ENCODE measurements at places on chromosomes 11 and 22.

- DNase-seq: no peak
Measured at GRCh38 chr11:88603091-88603867, 265.7 kb upstream of the CTSC start.

- DNase-seq: no peak
Measured at GRCh38 chr11:95076416-95076815, 9.7 kb downstream of the SRSF8 start.

- no peak for DNase-seq
Measured at GRCh38 chr11:1121813-1122663, 35.7 kb upstream of the MUC5AC start.

DNA sequence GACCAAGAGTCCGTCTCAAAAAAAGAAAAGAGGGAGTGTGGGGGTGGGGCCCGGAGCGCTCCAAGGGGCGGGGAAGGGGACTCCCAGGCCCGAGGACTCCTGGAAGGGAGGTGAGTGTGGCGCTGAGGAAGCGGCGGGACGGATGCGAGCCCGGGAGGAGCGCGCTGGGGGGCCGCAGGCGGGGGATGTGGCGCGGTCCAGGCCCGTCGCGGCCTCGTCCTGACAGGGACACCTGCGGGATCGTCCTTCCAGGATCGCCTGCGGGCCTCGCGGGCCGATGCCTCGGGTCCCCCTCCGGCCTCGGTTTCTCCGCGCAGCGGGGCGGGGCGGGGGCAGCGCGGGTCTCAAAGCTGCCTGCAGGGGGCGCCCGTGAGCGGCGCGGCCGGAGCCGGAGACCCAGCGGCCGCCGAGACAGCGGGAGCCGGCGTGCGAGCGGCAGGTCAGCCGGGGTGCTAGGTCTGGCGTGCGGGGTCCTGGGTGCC, 3.8 kb upstream of the ADORA2A start:
- peak; percentile 52 for DNase-seq

DNA sequence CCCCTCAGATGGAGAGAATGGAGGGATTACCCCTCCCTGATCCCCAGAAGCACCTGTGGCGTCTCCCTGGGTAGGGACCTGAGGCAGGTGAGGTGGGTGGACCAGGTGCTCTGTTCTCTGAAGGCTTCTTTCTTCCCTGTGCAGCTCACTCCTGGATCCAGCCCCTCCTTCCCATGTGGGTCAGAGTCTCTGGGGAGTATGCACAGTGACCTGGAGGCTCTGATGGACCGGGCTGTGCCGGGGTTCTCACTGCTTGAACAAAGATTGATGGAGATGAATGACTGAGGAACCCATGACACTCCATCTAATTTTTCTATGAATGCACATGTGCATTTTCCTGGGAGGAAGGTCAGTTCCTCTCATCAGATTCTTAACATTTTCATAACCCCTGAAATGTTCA, 78.6 kb upstream of the SHANK2 start:
- no peak for DNase-seq

- no peak for DNase-seq
Measured at GRCh38 chr11:94741022-94741679, 27.0 kb upstream of the AMOTL1 start.

GRCh38 chr11:69634590-69634989, 6.4 kb upstream of the CCND1 start:
- no peak for DNase-seq

GRCh38 chr11:61587951-61588727, 7.3 kb upstream of the SYT7 start:
- DNase-seq: peak; percentile 47

- DNase-seq: no peak
Measured at GRCh38 chr11:14546672-14547071, 26.5 kb upstream of the PSMA1 start.

GRCh38 chr22:29194184-29194583, 11.5 kb upstream of the EMID1 start:
- no peak for DNase-seq

DNA sequence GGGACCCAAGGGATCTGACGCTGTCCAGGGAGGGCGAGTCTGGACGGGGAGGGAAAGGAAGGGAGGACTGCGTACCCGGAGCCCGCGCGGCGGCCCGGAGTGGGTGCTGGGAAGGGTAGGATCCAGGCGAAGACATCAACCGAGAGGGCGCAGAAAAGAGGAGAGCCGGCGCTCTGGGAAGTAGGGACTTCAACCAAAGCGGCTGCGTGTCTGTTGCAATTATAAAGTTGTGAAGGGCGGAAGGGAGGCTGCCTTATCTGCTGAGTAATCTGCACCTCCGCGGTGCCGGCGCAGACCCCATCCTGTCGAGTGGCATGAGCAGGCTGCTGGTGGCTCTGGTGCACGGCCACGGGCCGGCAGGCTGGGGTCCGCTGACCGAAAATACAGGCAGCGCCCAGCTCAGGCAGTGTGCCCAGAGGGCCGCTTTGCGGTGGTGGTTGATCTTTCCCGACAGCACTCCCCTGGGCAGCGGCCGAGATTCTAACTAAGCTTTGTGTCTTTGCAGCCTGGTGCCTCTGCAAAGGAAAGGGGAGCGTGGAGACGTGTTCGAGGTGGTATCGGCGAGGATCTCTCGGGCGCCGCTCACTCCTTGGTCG, 978 bp downstream of the C11orf87 start:
- no peak for DNase-seq

DNA sequence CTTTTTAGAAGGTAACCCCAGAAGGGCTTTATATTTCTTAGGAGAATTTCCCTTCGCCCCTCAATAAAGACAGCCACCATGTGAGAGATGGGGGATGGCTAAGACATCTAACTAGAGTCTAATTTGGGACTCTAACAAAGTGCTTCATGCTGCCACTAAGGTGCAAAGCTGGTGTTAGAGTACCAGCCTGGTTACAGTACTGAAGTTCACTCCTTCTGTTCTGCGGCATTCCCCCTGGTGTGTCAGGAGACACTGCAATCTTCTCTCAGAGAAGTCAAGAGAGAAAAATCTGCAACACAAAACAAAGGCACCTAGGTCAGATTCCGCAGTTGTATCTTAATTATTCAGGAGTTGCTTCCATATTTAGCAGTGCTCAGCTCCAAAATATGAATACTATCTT, 603.0 kb upstream of the CADM1 start:
- DNase-seq: no peak

- no peak for DNase-seq
Measured at GRCh38 chr22:31090217-31091085, 9.3 kb downstream of the SMTN start.

GRCh38 chr11:29562183-29562582, 454.6 kb downstream of the KCNA4 start:
- DNase-seq: no peak

- DNase-seq: no peak
Measured at GRCh38 chr22:36828815-36829214, 12.0 kb upstream of the PVALB start.

DNA sequence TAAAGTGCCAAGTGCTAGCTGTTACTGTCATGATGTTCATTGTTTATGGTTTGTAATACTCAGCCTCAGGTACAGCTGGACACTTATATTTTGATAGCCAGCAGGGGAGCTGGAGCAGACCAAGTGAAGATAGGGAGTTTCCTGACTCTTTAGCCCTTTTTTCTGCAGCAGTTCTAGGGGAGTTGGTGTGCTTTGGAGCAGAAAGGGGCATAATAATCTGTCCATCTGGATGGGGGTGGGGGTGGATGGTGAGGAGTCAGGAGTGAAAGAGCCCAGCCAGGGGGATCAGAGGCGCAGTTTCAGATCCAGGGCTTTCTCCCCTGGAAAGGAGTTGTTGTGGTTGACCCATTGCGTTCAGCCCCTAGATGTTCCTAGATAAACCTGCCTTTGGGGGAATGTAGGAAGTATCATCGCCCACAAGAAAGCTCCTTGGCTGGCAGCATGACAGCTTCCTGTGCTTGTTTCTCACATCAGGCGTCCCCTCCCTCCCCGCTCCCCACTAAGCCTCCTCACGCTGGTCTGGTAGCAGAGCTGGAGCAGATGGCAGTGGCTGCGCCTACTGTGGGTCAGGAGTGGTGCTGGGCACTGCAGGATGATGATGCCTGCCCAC, 41.9 kb downstream of the MED15 start:
- no peak for DNase-seq

- no peak for DNase-seq
Measured at GRCh38 chr11:313787-314553, at the start of gene IFITM1. TSS of gene IFITM1 (plus strand) at chr11:314040. CDS start at chr11:314171, 131 bp downstream.

DNA sequence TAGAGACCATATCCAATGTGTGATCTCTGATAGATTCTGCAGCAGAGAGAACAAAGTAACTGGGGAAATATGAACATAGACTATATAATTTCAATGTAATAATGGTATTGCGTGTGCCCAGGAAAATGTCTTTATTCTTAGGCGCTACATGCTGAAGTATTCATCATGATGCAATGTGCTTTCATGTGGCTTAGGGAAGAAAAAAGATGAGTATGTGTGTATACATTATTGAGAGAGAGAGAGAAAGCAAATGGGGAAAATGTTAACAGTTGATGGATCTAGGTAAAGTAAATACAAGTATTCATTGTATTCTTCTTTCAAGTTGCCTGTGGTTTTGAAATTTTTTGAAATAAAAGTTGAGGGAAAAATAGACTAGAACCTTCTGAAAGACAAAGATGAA, 10.3 kb downstream of the CADM1 start:
- no peak for DNase-seq

- no peak for DNase-seq
Measured at GRCh38 chr11:116033931-116034553, 529.8 kb upstream of the CADM1 start.

GRCh38 chr11:64083398-64084080, 47.8 kb downstream of the FLRT1 start:
- no peak for DNase-seq

DNA sequence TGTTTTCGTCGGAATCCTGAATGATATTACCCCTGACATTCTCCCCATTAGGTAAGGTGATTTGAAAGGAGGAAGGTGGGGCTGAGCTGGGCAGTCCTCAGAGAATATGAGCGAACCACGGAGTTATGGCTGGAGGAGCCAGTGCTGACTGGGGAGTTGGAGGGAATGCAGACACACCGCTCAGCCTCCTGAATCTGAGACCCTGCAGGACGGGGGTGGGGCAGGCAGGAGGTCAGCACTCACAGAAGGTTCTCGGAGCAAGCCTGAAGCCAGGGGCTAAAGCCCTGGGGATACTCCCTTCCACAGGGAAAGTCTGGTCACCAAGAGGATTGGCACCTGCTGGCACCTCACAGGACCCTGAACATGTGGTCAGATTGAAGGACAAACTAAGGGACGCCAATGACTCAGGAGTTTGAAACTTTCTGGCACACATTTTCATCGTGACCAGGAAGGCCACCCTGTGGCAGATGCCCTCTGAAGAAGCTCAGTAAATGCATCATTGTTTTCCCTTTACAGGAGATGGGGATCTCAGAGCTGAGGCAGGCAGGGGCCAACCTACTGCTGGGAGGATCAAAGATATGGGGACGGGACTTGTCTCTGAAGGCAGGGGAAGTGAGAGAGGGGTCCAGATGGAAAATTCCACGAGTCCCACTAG, 26.9 kb upstream of the FCHSD2 start:
- no peak for DNase-seq

- DNase-seq: no peak
Measured at GRCh38 chr22:37981282-37982011, 2.9 kb downstream of the SOX10 start.

GRCh38 chr11:114298710-114299109, 2.5 kb downstream of the NNMT start:
- DNase-seq: no peak

DNA sequence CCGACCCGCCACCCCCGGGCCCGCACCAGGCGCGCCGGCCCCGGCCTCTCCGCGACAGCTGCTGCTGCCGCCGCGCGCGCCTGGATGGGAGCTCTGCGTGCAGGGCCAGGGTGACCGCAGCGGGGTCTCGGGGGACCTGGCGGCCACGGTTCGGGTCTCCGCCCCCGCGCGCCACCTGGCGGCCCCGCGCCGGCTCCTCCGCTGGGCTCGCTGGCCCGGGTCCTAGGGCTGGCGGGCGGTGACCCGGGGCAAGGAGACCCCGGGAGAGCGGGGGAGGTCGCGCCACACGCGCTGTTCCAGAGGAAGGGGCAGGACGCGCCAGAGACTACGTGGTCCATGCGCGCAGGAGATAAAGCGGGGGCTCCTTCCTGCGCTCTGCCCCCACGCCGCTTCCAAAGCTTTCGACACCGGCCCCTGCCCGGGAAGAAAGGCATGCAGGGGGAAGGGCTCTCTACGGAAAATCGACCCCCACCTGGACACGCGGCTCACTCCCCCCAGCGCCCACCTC, 562 bp downstream of the SHANK2 start:
- no peak for DNase-seq

DNA sequence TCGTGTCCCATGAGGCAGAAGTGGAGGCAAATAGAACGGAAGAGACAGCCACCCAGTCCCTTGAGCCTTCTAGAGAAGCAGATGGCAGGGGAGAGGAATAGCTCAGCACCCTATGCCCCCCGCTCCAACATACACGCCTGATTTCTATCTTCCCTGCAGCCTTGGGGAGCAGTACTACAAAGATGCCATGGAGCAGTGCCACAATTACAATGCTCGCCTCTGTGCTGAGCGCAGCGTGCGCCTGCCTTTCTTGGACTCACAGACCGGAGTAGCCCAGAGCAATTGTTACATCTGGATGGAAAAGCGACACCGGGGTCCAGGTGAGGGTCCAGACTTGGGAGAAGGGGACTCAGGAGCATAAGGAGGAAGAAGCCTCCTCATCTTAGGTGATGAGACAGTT, 6.6 kb downstream of the DPF2 start:
- DNase-seq: no peak

DNA sequence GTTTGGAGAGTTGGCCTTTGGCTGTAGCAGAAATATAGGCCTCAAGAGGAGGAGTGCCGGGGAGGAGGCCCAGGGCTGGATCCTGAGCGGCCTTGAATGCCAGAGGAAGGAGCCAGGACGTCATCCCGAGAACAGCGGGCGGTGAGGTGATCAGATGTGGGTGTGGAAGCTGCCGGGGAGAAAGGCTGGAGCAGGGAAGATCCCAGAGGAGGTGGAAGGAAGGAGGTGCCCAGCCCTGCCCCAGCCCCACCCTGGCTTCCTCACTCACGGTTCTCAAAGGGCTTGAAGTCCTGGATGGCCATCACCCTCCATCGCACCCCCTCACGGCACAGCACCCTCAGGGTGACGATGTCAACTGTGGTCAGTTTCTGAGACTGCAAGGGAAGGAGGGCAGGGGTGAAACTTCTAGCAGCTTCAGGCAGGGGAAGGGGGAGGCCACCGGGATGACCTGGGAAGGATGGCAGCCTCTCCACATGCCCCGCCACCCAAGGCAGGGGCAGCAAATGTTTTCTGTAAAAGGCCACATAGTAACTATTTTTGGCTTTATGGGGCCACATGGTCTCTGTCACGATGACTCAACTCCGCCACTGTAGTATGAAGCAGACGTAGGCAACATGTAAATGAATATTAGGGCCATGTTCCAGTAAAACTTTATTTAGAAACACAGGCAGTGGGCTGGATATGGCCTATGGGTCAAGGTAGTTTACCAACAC, 10.7 kb downstream of the IL2RB start:
- no peak for DNase-seq

- DNase-seq: no peak
Measured at GRCh38 chr22:39897841-39898240, 3.0 kb upstream of the GRAP2 start.

- DNase-seq: no peak
Measured at GRCh38 chr22:22161924-22162851, 82.4 kb upstream of the VPREB1 start.

All from stimulated activated CD8-positive, alpha-beta memory T cell treated with anti-CD3 and anti-CD28 coated beads, Interleukin-7, amount 100 ng/mL, for 24 hours (primary cell).